AG04449 (cell line): ENCODE measurements at places on chromosomes 4 and X.

- no peak for DNase-seq
These were observed 214.9 kb upstream of the RPS6KA3 start for GRCh38 chrX:20481632-20482031.

DNA sequence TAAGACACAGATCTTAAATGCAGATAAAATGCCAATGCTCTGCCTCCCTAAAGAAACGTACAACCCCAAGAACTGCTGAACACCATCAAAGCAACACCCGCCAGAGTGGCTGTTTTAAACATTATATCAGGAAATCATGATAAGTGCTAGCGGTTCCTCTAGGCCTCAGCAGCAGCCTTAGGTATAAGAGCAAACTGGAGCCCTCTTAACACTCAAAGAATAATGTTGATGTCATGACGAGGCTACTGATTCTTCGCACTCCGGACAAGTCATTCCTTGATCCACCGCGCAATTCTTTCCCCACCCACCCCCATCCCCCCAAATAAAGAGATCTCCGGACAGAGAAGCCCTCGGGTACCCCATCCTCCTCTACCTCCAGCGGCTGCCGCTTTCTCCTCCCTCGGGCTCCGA, 507 bp downstream of the LIN54 start:
- no peak for DNase-seq

DNA sequence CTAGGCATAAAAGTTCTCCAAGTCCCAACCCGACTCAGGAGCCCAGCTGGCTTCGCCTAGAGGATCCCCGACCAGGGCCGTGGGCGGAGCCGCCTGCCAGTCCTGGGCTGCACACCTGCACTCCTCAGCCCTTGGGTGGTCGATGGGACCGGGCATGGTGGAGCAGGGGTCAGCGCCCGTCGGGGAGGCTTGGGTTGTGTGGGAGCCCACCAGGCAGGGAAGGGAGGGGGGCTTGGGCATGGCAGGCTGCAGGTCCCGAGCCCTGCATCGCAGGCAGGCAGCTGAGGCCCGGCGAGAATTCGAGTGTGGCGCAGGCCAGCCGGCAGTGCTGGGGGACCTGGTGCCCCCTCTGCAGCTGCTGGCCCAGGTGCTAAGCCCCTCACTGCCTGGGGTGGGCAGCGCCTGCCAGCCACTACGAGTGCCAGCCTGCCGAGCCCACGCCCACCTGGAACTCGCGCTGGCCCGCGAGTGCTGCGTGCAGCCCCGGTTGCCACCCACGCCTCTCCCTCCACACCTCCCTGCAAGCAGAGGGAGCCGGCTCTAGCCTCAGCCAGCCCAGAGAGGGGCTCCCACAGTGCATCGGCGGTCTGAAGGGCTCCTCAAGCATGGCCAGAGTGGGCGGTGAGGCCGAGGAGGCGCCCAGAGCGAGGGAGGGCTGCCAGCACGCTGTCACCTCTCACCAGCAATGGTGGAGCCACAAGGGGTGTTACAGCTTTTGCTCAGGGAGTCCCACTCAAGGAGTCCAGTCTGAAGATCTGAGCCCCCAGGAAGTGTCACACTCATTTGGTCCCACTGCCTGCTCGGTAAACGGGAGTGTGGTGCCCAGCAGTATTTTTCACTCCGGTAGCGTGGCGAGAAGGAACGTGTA, 38.9 kb downstream of the SPRY1 start:
- DNase-seq, result no peak

DNA sequence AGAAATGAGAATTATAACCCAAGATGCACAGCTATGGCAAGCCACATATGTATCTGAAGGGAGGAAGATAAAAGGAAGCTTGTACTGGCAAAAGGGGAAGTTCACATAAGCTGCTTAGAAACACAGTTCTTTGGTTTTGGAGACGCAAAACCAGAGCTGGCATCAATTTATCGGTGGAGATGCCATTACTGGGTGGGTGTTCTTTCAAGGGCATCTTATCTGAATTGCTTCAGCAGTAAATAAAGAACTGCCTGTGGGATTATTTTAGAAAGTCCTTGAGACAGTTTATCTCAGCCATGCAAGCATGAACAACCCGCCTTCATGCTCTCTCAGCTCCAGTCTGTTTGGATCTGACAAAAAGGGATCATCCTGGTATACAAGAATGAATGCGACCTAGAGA, 60.8 kb downstream of the DDX60 start:
- DNase-seq, result no peak

- DNase-seq, result no peak
These were observed 102.1 kb downstream of the ITIH6 start for GRCh38 chrX:54695816-54696487.

- no peak for DNase-seq
These were observed 100.8 kb upstream of the EOLA2 start for GRCh38 chrX:150038986-150039599.

- DNase-seq, result no peak
These were observed 210.1 kb upstream of the CXCL13 start for GRCh38 chr4:77395481-77395880.

- DNase-seq, result no peak
These were observed 25.0 kb upstream of the SHROOM4 start for GRCh38 chrX:50838820-50839600.

DNA sequence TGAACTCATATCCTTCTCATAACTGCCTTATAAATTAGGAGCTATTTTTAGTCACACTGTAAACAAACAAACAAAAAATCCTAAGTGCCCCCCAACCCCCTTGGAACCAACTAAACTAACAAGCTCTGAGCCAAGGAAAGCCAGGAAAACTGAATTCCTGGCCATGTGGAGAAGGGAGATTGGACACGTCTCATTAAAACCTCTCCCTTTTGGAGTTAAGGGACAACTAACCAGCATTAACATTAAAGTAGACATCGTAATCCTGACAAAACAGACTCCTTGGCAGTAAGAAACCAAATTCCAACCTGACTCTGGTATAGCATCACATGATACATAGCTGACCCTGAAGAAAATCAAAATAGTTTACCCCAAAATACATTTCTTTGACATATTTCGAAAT, 937.1 kb upstream of the GRIA3 start:
- DNase-seq, result no peak

GRCh38 chr4:68929076-68929737, 22.4 kb downstream of the UGT2A3 start:
- no peak for DNase-seq

DNA sequence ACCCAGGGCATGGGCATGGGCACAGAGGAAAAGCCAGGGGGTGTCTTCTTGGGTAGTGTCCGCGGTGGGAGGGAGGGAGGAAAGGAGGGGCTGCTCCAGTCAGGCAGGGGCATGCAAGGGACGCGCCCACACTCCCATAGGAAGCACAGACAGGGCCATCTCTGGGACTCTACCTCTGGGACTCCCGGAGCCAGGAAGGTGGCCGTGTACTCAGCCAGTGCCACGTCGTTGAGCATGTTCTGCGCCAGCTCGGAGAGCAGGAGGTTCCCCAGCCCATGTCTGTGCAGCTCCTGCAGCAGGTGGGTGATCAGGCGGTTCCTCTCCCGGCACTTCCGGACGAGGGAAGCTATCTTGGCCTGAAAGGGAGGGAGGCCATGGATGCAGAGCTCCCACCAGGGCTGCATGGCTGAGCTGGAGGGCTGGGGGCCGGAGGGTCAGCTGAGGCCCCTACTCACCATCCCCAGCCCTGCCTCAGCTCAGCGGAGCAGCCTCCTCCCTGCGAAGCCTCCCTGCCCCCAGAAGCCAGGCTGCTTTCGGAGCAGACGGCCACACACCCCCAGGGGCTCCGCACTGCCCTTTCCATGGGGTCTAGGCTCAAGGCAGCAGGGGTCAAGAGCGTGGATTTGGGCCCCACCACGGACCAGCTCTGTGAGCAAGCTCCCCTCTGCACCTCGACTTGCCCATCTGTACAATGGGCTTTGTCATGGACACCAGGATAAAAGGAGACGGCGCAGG, 44.6 kb downstream of the C4orf50 start:
- no peak for DNase-seq

DNA sequence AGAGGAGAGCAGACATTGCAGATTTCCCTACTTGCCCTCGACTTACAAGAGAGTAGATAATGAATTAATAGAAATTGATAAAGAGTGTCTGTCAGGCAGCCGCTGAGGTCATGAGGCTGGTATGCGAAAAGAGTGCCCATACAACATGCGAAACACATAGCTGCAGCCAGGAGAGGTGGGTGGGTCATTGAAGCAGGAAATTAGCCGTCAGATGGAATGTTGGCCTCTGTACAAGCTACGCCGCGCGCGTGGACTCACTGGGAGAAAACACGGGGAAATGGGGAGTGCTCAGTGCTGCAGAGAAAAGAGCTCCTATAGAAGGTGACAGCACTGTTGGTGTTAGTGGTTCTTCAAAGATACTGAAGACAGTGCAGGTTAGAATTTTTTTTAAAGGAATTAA, 125.1 kb downstream of the RAPGEF2 start:
- peak; percentile 42 for DNase-seq

GRCh38 chrX:105608745-105609144, 213.6 kb upstream of the NRK start:
- no peak for DNase-seq

DNA sequence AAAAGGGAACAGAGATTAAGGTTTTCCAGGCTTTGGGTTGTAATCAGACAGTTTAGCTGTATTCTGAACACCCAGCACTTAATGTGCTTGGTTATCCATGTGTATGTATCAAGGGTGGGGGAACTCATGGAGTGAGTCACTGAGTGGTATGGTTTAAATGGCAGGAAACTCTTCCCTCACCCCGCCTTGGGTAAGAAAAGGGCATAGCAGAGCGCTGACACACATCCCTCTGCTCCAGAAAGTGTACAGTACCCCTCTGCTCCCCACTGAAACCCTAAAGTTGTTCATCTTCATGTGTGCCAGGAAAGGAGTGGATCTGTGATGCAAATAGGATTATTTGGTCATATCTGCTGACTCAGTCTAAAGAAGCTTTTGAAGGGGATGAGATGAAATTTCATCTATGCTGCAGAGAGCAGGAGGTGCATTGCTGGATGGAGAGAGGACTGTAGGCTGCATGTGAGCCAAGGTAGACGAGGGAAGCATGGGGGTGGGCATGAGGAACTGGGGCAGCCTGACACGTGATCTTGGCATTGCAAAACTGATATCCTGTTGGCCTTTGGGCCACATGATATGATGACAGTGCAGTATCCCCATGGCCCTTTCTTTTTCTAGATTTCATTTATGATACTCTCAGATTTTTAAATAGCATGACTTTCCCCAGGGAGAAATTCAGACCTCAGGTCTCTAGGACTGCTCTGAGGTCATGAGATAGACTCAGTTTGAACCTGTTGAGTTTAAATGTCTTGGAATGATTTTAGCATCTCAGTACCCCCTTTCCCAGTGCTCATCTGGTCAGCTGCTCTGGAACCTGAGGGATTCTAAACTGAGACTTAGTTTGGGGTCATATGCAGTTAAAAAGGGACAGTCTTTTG, 84.8 kb downstream of the TMEM164 start:
- DNase-seq, result peak; percentile 79

- no peak for DNase-seq
These were observed 823.8 kb downstream of the CCSER1 start for GRCh38 chr4:90951037-90951436.

DNA sequence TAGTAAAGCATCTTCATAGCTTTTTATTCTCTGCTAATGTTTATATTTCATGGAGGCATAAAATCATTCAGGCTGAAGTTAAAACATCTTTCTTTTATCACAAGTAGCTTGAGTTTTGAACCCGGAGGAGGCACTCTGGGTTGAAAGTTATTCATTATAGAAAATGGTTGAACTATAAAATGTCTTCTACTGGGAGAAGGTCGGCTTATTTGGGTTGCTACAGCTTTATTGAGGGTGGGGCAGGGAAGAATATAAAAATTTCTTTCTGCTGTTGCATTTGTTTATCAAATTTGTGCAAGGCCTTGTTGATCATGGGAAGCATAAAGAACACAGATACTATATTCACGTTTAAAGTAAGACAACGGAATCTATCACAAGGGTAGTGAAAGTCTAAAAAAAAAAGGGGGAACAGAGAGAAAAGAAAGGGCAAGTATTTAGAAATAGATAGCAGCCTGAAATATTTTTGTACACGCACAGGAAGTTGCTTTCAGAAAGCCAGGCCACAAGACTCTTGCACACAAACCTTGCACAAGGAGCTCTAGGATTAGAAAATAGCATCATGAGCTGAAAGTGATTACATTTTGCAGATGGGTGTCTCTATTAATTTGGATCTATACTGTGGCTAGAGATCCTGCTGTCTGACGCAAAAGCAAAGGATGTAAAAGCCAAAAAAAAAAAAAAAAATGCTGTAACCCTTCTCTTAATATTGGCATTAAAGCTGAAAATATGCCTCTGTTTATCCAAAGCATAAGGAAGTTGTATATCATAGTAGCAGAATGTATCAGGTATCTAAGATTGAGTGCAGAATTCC, 37.2 kb upstream of the FAM9C start:
- no peak for DNase-seq

- no peak for DNase-seq
These were observed 437.9 kb upstream of the BOD1L1 start for GRCh38 chr4:14065406-14065805.

- DNase-seq, result no peak
These were observed 186.5 kb upstream of the FSTL5 start for GRCh38 chr4:162350331-162350730.

- DNase-seq, result no peak
These were observed 247.1 kb upstream of the PITX2 start for GRCh38 chr4:110869862-110870572.

DNA sequence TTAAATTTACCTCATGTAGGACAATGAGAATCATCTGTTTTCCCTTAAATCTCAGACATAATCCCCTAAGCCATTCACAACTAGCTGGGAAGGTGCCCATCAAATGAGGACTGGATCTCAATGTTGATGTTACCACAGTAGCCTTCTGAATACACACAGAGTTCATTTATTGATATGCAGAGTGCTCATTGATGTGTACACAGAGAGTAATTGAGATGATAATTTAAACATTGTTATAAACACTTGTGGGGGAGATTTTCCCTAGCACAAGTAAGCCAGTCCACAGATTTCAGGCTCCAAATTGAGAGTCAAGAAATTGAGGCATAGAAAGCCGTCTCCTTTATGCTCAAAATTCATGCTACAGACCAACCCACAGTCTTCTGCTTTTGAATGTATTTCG, 273.4 kb upstream of the TRPC5 start:
- no peak for DNase-seq

DNA sequence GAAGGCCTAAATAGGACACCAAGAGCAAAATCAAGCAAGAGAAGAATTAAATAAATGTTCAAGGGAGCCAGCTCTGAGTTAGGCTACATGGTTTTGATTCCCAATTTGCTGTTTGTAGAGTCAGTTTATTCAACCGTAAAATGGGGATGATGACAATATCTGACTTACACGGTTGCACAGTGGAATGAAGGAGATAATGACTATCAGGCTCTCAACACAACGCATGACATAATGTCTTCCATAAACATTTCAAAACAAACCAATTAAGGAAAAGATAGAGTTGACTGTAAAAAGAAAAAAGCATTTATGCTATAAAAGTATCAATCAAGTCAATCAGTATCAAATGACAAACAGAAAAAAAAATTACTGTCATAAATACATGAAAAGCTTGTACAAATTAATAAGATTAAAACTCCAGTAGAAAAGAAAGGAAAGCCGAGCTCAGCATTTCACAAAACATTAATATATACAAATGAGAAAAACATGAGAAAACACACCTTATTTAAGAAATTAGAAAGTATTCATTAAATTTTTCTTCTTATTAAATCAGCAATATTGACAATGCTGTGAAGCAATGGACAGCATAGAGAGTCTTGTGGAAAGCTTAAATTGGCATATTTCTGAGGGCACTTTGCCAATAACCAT, 179.0 kb downstream of the SCFD2 start:
- DNase-seq, result no peak

GRCh38 chrX:71623714-71624113, 5.4 kb upstream of the CXCR3 start:
- no peak for DNase-seq

GRCh38 chr4:4602468-4602867, 60.6 kb upstream of the STX18 start:
- no peak for DNase-seq
